ENCODE measurements at places on chromosomes 12 and 14.

DNA sequence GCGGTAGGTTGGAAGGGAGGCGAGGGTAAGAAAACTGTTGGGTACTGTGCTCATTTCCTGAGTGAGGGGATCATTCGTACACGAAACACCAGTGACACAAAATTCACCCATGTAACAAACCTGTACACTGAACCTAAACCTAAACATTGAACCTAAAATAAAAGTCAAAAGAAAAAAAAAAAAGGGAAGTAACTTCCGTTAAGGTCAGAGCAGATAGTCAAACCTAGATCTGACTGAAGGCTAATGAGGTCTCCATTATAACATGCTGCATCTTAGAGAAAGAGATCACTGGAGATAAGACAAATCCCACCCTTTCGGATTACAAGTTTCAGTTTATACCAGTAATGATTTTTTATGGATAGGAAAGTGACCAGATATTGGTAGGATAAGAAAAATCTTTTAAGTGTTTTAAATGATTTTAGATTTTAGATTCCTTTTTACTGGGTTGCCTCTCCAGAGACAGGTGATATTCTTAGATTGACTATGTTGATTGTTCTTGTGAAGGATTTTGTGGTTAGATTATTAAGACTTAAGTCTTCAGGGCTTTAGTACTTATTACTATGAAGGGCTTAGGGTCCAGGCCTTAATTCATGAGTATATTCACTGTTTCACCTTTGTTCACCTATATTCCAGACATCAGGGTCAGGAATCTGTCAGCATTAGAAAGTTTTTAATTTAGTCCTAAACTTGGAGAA, 11.2 kb upstream of the NCKAP1L start:
- DNase-seq: no peak

DNA sequence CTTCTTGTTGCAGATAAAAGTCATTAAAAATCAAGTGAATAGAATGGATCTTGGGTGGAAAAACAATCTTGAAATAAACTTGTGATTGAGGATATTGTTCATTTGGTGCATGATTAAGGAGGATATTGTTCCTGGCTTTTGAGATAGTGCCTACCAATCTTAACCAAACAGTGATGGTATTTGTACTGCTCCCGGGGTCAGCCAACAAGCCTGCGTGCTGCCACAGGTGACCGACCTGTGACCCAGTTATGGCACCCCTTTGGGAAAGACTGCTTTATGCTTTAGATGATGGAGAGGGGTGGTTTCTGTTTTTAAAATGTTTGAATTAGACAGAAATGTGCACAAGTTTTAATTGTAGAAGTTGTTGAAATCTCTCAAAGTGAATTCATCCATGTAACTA, 41.6 kb downstream of the SUDS3 start:
- DNase-seq: no peak

DNA sequence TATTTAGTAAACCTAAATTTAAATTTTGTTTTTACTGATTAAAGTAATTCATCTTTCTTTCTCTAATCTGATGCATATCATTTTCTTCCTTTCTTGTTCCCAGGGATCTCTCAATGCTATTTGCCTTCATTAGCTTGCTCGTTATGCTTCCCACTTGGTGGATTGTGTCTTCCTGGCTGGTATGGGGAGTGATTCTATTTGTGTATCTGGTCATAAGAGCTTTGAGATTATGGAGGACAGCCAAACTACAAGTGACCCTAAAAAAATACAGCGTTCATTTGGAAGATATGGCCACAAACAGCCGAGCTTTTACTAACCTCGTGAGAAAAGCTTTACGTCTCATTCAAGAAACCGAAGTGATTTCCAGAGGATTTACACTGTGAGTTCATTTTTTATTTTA, 48.6 kb downstream of the VEZT start:
- no peak for DNase-seq

DNA sequence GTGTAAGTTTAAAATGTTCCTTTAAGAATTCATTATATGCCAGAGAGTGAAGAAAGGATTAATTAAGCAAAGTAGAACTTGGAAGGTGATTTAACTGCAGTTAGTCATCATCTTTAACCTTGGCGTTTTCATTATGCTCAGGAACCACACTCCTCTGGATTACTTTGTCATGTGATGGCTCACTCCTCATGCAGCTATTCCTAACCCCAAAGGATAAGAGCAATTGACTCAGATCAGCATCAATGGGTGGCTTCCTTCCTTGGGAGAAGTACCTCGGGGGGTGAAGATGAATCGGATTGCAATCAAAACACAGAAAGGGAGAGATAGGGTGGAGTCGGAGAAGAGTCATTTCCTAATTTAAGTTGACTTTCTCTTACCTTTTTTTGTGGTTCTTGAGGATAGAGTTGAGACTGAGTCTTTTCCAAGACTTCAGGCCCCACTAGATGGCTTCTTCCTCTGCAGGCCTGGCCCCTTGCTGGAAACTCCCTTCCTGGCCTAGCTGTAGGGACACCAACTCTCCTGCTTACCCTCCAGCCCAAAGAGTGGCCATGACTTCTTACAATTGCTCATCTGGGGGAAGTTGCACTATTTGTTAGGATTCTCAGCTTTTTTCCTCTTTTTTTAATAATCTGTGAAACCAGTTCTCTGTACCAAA, 238.6 kb upstream of the DDHD1 start:
- DNase-seq: no peak

DNA sequence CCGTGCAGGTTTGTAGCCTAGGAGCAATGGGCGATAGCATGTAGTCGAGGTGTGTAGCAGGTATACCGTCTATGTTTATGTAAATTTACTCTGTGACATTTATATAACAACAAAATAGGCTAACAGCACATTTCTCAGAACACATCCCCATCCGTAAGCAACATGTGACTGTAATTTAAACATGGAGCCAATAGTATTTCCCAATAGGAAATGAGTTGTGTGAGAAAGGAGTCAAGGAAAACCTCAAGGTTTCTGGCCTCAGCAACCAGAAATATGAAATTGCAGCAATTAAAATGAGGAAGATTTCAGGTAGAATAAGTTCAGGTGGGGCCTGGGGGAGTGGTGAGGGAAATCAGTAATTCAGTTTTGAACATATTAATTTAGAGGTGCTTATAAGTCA, 136.0 kb downstream of the MSRB3 start:
- no peak for DNase-seq

- DNase-seq: no peak
Measured at GRCh38 chr14:102013669-102014200, 49.4 kb downstream of the DYNC1H1 start.

DNA sequence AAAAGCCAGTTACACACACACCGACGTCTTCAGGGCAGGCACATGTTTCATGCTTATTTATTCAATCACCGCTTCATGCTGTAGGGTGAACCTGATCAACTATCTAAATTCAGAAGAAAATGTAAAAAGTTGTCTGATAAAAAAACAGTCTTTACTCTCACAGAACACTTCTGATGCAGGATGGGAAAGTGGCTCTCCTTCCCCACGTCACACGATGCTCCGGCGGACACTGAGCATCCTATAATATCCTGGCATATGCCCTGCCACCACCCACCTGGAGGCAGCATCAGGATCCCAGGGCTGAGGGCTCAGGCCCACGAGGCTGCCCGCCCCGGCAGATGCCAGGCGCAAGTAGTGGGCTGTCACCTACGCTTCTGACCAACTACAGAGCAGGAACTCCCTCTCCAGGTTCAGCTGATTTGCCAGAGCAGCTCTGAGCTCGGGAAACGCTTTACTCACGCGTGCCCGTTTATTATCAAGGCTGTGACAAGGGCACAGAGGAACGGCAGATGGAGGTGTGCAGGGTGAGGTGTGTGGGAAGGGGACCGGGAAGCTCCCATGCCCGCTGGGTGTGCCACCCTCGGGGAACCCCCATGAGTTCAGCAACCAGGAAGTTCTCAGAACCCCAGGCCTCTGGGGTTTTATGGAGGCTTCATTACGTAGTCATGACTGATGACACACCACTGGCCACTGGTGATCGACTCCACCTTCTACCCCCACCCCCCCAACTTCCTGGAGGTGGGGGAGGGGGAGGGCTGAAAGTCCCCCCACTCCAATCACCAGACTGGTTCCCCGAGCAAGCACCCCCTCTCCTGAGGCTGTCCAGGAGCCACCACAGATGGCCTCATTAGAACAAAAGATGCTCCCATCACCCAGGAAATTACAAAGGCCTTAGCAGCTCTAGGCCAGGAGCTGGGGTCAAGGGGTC, 32.1 kb downstream of the SLC15A4 start:
- DNase-seq: no peak

GRCh38 chr12:69719336-69720316, 19.0 kb upstream of the RAB3IP start:
- no peak for DNase-seq

DNA sequence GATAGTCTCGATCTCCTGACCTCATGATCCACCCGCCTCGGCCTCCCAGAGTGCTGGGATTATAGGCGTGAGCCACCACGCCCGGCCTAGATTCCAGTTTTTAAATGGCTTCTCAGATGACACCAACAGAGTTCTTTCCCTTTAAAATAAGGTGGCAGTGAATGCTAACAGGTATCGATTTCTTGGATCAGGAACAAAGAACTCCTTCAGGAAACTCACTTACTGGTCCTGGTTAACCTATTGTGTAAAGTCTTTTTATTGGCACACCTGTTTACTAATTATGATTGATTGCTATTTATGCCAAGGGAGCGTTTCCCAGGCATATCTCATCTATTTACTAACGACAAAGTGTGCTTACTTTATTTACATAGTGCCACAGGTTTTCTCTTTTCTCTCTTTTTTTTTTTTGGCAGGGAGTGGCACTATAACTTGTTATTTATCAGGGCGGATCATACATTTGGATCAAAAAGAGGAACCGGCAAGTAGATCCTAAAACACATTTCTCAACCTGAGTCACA, 89.7 kb downstream of the GLT1D1 start:
- no peak for DNase-seq

GRCh38 chr12:65857840-65858239, 33.6 kb downstream of the HMGA2 start:
- DNase-seq: no peak

GRCh38 chr12:5870183-5870582, 74.9 kb downstream of the ANO2 start:
- no peak for DNase-seq

GRCh38 chr12:123266679-123267277, 4.9 kb downstream of the CDK2AP1 start:
- no peak for DNase-seq

DNA sequence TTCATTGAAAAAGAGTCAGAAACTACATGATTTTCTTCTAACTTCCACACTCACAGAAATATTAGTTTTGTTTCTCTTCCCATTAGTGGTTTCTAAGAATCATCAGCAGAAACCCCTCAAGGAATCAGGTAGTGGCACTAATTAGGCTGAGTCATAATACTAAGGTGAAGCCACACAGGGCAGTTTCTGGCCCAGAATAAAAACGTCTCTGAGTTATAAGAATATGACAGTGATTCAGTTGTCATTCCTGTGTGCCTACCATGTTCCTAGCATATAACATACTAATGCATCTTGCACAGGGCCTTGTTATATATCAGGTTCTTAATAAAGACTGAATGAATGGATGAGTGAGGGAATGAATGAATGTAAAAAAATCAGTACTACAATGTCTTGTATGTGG, 206.0 kb upstream of the PLEKHG7 start:
- no peak for DNase-seq

- DNase-seq: no peak
Measured at GRCh38 chr14:79749065-79749464, 462.2 kb downstream of the DIO2 start.

DNA sequence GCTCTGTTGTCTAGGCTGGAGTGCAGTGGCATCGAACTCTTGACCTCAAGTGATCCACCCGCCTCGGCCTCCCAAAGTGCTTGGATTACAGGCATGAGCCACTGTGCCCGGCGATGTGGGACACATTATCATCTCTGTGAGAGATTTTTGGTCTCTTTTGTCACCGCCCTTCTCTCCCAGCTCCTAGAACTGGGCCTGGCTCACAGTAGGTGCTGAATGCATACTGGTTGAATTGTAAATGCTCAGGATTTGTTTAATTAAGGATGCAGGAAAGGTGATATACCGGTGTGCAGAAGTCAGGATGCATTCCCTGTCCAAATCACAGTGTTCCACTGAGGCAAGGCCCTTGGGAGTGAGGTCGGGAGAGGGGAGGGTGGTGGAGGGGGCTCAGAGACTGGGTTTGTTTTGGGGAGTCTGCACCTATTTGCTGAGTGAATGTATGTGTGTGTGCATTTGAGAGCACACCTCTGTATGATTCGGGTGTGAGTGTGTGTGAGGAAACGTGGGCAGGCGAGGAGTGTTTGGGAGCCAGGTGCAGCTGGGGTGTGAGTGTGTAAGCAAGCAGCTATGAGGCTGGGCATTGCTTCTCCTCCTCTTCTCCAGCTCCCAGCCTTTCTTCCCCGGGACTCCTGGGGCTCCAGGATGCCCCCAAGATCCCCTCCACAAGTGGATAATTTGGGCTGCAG, 1.0 kb upstream of the KRT18 start:
- DNase-seq: no peak

GRCh38 chr12:496736-497135, 37.0 kb downstream of the B4GALNT3 start:
- no peak for DNase-seq

DNA sequence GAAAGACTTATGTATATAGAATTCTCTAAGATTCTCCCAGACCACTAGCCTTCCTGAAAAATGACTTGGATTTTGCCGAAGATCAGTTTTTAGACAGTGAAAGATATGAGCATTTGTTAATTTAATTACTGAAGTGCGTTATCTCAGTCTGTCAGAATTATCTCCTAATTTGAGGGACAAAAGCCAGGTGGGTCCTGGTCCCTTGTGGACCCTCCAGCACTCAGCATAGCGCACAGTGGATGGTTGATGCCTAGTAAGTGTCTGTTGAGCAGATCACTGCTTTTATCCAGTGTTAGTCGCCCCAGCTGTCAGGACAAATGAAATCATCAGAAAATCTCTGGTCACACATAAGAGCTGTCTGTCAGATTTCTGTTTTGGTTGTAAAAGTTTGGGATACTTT, 80.4 kb downstream of the EML1 start:
- no peak for DNase-seq

- DNase-seq: no peak
Measured at GRCh38 chr12:118645219-118645618, 268.9 kb downstream of the SUDS3 start.

DNA sequence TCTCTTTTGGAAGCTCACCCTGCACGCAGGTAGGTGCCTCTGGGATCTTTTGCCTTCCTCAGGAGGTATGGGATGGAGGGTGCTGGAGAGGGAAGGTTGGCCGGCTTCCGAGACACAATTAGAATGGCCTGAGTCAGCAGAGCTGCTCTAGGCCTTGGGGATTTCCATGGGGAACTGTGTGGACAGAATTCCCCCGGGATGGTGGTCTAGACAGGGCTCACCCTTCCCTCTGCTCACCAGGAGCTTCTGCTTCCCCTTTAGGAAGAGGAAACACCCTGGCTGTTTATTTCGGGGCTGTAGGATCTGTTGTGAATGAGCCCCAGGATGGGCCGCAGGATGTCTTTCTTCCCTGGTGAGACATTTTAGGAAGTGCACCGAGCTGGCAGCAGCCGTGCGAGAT, 43.7 kb upstream of the TMED10 start:
- DNase-seq: no peak

- DNase-seq: no peak
Measured at GRCh38 chr14:68658943-68659931, 133.6 kb downstream of the ZFP36L1 start.

DNA sequence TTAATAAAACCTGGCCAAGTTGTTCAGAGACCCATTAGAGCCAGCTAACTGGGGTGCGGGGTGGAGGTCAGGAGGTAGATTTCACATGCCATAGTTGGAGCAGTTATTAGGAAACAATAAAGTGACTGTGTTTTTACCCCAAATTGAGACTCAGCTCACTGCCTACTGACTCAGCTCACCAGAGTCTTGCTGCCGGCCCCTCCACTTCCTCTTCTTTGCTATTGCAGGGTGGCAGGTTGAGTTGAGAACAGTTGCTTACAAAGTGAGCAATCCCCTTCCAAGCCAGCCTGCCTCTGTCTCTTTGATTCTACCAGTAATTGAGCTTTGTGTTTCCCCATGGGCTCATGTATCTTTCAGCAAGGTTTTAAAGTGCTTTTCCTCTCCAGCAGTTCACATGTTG, 12.9 kb downstream of the ST8SIA1 start:
- no peak for DNase-seq

Measured in stimulated activated CD8-positive, alpha-beta memory T cell treated with anti-CD3 and anti-CD28 coated beads, Interleukin-7, amount 100 ng/mL, for 1 hour (primary cell).